ENCODE measurements at places on chromosomes 7 and 10. TPM values are rescaled to one million over a fixed set of nuclear protein-coding genes. Genes with fewer than 3 reads are reported as not detected.

Gene VWDE
- 2.8 TPM for polyA plus RNA-seq

Gene GJD4
- polyA plus RNA-seq = not detected

Gene ANK3
- polyA plus RNA-seq = 6.9 TPM

Gene CNTNAP2
- 0.48 TPM for polyA plus RNA-seq

Gene MDFIC
- polyA plus RNA-seq = 9.8 TPM

All from esophagus (tissue), 2 donors.